ENCODE measurements at places on chromosomes 4 and X.

DNA sequence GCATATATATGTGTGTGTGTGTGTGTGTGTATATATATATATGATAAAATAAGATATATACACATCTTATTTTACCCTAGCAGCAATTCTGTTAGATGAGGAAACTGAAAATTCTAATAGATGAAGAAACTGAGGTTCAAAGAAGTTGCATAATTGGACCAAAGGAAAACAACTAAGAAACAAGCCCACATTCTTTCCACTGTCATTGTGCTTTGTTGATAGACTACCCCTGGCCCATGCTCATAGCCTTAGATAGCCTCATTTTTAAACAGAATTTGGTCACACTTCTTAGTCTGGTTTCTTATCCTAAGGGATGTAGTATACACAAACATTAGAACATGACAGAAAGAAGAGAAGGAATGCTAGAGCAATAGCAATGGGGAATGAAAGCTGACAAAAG is 138.8 kb downstream of the NDST3 start:
- DNase-seq: no peak

GRCh38 chr4:108219998-108220397 is 51.3 kb upstream of the LEF1 start:
- no peak for DNase-seq

DNA sequence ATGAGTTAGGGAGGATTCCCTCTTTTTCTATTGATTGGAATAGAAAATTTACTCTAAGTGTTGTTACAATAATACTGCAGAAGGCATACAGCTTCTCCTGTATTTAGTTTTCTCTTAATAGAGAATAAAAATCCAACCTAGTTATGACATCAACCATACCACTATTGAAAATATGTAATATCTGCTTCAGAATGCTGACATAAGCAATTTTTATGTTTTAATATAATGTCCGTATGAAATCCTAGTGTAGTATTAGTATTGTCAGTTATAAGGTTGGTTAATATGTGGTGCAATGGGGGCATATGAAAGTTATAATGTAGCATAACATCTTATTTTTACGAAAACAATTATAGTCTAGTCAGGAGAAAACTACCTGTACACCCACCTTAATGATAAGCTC is 68.2 kb downstream of the HEPH start:
- no peak for DNase-seq

- DNase-seq: no peak
Measured at GRCh38 chrX:30635630-30636029, 17.6 kb upstream of the GK start.

DNA sequence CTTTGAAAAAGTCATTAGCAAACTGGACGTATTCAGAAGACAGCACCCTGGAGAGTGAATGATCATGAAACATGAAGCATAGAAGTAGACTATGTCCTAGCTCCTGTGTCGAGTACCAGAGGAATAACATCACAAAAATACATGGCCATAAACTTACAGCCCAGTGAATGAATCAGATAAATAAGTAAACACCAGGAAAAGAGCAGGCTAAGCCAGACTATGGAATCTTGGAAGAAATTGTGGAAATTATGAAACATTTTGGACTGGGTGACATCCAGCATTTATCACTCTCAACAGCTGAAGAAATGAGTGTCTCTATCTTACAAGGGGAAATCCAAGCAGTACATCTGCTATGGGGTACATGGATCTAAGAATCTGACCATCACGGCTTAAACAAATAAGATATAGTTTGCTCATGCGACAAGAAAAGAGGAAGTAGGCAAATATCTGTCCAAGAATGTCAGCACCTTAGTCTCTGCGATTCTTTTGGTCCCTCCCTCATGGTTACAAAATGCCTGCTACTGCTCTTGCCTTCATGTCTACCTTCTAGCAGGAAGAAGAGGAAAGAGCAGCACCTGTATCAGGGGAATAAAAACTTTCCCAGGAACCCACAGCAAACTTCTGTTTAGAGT is 481.5 kb downstream of the BCOR start:
- no peak for DNase-seq

DNA sequence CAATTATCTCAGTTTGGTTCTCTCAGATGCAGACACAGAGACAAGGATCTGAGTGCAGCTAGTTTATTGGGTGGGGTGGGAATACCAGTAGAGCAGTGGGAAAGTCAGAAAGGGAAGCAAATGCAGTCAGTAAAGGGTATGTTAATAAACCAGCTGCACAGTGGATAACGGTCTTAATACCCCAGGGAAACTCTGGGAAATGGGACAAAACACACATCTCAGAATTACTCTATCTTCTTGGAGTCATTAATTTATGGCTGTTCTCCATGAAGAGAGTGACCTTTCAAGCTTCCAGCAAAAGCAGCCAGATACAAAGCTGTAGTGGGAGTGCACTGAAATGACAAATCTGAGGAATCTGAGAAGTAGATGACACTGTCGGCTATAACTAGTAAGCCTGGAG is 73.3 kb upstream of the NALF2 start:
- no peak for DNase-seq

- no peak for DNase-seq
Measured at GRCh38 chr4:86924811-86925210, 10.0 kb upstream of the AFF1 start.

DNA sequence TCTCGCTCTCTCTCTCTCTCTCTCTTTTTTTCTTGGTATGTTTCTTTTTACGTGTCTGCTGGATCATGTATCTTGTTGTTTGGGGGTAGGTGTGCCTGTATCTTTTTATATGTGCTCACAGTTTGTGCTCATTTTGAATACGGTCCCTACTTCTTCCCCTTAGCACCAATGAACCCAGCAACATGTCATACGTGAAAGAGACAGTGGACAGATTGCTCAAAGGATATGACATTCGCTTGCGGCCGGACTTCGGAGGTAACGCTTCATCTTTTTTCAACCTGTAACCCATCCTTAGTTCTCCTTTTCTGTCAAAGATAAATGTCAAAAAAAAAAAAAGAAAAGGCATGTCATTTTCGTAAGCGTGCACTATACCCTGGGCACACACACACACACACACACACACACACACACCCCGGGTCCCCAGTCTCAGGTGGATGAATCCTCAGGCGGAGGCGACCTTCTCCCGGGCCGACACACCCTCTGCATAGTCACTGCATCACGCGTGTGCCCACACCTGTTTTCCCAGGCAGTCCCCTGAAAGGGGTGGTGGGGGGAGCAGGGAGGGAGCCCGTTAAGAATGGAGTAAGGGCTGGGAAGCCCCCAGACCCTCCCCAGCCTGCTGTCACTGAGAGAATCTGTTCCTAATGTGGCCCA is 511 bp downstream of the GABRB1 start:
- DNase-seq: no peak

GRCh38 chr4:188396037-188396436 is 256.8 kb downstream of the TRIML1 start:
- no peak for DNase-seq

- no peak for DNase-seq
Measured at GRCh38 chr4:18021470-18021719, 160 bp downstream of the LCORL start.

GRCh38 chrX:34903316-34903715 is 39.3 kb upstream of the FAM47B start:
- no peak for DNase-seq

GRCh38 chr4:108492816-108493595 is 127.4 kb upstream of the RPL34 start:
- DNase-seq: no peak

- DNase-seq: no peak
Measured at GRCh38 chr4:185127021-185127925, 15.8 kb upstream of the SLC25A4 start.

DNA sequence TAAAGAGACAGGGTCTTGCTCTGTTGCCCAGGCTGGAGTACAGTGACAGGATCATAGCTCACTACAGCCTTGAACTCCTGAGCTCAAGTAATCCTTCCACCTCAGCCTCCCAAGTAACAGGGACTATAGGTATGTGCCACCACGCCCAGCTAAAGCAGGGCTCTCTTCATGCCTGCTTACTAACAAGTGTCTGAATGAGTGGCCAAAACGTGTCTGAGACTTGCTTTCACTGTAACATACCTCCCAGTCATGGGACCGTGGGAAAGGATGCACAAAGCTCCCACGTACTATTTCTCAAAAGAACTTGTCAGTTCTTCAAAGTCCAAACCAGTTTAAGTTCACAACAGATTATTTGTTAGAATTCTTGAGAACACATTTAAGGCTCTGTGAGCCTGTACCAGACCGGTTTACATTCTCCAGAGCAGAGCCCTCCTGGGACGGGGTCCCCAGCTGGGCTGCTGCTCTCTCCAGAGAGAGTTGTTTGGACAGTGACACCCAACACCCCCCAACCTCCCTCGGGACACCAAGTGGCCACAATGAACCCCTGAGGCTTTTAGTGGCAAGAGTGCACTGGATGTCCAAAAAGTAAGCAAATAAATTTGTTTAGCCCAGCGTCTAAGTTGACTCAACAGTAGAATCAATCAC is 24.1 kb downstream of the SH3KBP1 start:
- no peak for DNase-seq

GRCh38 chr4:139020384-139020783 is 4.8 kb downstream of the NOCT start:
- DNase-seq: no peak

DNA sequence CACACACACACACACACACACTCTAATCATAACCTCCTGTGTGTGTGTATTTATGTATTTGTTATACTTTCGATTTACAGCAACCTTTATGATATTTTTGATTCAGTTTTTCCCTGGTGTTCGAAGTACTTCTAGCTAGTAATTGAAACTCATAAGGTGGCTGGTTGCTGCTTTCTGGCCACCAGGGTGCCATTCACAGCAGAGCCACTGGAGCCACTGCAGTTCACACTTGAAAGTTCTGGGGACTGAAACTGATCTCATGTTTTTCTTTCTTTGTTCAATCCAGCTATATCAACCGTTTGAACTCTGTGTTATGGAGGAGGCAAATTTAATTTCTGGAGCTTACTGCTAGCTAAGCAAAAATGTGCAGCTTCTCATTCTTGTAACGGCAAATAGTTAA is 419.4 kb downstream of the ADGRL3 start:
- no peak for DNase-seq

- DNase-seq: no peak
Measured at GRCh38 chrX:16839852-16840460, 30.2 kb downstream of the RBBP7 start.

- DNase-seq: no peak
Measured at GRCh38 chr4:123345935-123346300, 50.7 kb upstream of the SPRY1 start.

DNA sequence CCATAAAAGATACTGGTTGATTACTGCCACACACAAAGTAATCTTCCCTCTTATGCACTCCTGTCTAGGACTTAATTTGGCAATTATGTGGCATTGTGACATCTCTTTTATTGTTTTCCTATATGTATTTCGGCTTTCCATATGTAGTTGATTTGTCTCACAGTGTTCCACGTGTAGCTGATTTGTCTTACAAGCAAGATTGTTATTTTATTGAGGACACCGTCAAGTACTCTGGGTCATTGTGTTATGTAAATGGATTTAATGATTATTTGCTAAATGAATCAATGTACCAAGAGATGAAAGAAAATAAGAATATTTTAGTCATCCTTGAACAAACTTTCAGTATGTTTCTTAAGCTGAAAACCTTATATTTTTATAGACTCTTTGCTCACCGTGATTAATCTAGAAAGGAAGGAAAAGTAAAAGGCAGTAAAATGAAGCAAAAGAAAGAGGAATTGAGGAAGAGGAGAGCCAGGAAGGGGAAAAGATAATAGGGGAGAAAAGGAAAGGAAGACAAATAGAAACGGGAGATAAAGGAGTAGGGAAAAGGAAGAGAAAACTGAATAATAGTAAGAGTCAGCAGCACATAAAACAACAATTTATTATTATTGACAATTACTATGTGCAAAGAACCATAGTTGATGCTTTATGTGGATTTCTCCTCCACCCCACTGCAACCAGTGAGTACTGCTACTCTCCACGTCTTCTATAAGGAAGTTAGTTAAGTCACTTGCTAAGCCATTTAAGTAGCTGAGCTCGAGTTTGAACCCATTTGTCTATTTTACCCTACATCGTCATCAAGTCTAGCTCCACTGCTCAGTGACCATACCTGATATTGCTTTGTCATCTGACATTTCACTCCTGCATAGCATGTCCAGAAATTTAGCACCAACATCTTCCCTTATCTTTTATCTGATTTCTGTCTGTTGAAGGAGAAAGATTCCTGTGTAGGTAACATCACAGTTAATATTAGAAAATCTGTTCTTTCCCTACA is 336.5 kb downstream of the BMPR1B start:
- no peak for DNase-seq

DNA sequence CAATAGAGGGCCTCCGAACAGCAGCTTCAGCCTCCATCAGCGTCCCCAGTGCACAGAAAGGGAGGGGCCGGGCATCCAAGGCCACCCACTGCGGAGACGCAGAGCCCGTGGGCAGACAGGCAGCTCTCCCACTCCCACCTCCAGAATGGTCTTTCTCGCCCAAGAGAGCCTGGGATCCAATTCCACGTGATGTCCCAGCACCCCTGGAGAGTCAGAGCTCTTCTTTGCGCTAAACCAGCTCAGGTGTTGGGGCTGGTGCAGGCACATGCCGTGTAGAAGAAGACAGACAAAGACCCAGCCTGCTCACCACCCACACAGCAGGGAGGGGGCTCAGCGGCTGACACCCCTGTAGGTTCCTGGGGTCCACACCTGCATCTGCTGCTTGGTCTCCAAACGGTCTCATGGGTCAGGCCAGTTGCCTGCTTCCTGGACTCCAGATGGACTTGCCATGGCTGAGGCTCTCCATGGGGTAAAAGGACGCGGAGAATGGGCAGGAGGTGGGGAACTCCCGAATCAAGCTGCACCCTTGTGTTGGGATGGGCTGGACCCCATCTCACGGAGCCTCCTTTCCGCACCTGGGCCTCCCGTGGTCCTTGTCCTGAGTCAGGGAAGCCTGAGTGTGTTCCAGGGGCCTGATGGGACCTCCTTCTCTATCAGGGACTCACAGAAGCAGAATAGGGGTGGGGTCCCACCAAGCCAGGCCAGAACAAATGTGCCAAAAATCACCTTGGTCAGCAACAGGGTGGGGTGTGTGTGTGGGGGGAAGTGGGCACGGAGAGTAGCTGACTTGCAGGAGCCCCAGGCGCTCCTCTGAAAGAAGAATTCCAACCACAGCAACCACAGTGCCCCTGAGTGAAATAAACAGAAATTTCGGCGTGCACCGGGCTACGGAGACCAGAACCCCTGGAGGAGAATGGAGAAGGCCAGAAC is 11.6 kb upstream of the ASMTL start:
- DNase-seq: no peak

DNA sequence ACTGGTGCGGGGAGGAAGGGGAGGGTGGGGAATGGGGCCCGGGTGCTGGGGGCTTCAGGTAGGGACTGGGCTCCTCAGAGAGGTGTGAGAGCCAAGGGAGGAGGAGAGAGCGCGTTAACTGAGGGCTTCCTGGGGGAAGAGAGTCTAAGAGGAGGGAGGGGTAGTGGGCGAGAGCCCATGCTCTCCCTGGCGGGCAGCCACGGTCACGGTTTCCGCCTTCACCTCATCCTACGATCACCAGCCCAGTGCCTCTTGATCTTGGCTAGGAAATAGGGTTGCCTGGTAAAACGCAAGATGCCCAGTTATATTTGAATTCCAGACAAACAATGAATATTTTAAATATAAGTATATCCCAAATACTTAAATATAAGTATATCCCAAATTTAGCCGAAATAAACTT is 60.8 kb upstream of the GRPEL1 start:
- no peak for DNase-seq

- DNase-seq: no peak
Measured at GRCh38 chrX:154019061-154019621, 561 bp downstream of the IRAK1 start.

GRCh38 chr4:85672116-85672515 is 197.2 kb downstream of the ARHGAP24 start:
- DNase-seq: no peak
